Stimulated activated CD4-positive, alpha-beta T cell treated with anti-CD3 and anti-CD28 coated beads, TNF-alpha, amount 100 ng/mL, for 4 hours (primary cell): ENCODE measurements at places on chromosomes 2 and 18.
A peak's percentile ranks its signal among the peaks of the same experiment; 100 is the strongest.

DNA sequence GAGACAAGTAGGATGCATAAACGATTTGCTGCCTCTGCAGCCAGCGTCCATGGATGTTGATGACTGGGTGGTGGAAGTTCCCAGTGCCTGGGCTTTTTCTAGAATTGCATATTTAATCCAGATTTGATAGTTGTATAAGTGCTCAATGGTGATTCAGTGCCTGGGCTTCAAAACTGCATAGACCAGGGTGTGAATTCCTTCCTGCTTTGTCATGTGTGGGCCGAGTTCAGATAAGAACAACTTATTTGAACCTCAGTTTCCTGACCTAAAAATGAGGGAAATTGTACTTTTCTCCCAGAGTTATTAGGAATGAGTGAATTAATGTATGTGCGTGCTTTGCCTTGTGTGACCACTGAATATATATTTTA lies 154.6 kb downstream of the WDSUB1 start:
- DNase-seq = no peak

- no peak for DNase-seq
These were observed 48.5 kb upstream of the PARD3B start for GRCh38 chr2:204496779-204497178.

DNA sequence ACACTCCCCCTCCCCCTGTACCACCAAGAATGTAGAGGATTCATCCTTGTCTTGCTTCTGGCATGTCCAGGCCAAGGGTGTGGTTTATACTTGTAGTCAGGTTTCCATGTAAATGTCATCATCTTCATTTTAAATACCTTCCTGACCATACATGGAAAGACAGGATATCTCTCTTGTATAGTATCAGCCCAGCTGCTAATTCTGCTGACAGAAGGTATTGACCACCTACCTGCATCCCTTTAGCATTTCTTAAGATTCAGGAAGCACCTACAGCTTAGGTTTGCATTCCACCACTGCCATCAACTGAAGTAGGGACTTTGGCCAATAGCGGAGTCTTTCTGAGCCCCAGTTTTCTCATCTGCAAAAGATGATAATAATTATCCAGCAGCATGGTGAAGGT lies 22.9 kb upstream of the FSHR start:
- DNase-seq = no peak

- no peak for DNase-seq
These were observed 1182.9 kb upstream of the CRIM1 start for GRCh38 chr2:35172687-35173086.

DNA sequence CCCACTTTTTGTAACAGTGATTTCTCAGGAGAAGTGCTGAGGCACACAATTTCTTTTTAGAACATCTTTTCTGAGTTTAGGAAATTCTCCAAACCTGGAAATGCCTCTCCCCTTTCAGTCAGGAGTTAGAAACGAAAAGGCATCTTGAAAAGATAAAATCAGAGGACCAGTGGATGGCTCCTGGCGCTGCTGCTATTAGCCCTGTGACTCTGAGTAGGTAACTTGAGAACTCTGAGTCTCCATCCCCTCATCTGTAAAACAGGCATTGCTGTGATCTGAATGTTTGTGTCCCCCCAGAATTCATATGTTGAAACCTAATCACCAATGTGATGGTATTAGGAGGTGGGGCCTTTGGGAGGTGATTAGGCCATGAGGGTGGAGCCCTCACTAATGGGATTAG lies 50.2 kb downstream of the EHD3 start:
- no peak for DNase-seq

DNA sequence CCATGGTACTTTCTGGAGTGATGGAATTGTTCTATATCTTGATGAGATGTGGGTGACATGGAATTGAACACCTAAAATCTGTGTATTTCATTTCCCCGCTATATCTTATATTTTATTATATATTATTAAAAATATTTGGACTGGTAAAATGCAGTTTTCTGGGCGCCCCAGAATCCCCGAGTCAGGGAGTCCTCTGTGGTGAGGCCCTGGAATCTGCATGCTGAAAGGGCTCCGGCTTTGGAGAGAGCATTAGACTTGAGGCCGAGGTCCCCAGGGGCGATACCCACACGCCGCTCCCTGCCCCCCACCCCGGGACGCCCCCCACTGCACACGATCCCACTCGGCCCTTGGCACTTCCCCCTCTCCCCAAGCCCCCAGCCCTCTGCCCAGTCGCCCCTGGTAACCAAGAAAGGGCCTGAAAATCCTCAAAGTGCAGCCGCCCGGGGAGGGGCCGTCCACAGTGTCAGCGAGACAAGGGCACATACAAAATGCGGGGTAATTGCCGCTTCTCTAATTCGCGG lies 126.0 kb downstream of the ZFP36L2 start:
- no peak for DNase-seq

DNA sequence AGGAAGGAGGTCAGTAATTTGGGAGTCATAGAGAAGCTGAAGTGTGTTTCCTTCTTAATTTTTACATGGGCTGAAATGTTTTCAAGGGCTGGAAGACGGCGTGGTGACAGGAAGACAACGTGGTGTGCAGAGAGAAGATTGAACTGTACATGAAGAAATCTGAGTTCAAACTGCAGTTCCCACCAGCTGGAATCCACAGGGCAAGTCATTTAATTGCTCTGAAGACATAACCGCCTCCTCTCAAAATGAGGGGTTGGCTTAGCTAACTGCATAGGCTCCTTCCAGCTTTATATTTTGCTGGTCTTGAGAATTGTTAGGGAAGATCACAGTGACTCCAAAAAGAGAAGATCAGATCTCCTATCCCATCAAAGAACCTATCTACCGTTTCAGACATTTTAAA lies 103.9 kb downstream of the SLC8A1 start:
- DNase-seq = no peak

DNA sequence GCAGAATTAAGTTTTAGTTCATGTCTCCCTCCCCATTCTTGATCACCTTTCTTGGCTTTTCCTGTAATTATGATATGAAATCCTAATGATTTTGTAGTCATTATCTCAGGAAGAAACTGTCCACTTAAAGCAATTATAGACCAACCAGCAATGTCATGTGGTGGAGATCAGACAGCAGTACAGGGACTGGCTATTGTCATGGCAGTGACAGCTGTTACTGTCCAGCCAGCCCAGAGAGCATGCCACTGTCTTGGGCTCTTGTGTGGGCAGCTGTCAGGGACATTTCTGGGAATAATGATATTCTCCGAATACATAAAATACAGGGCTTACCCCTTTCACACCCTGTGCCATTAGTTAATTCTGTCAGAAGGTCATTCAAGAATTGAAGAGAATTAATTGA lies 355.3 kb upstream of the RAB12 start:
- DNase-seq = no peak

DNA sequence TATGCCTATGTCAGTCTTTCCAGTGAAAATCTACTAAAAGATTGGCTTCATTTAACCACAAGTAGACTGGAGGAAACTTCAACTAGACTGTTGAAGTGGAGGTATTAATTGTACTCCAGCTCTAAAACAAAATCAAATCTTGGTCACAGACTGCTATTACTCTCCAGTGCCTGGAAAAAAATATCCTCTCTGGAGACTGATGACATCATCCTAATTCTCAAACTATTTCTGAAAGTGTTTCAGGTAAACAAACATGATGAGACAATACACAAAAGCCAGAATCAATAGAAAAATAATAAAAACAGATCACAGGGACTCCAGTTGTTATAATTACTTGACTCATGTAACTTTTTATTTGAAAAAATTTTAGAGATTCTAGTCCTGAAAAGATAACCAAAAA lies 87.7 kb upstream of the MYO3B start:
- DNase-seq = no peak

GRCh38 chr2:222470802-222471468 lies 46.6 kb downstream of the SGPP2 start:
- no peak for DNase-seq

- DNase-seq = no peak
These were observed 44.3 kb downstream of the TMEM17 start for GRCh38 chr2:62461707-62462106.

DNA sequence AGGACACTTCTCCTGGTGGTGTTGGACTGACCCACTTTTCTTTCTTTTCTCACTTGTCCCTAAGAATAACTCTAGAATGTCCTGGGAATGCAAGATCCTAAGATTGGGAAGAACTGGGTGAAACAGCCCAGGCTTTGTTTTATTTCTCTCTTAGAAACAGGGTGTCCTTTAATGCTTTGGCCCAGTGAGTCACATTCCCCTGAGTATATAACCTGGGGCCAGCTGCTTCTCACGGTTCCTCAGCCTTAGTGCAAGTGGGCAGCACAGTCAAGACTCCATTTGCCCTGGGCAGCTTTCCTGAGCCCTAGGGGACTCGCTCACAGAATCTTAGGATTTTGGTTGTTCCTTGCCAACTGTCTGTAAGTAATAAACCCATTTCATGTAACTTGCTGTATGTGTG lies 355.0 kb downstream of the DSC3 start:
- DNase-seq = no peak

DNA sequence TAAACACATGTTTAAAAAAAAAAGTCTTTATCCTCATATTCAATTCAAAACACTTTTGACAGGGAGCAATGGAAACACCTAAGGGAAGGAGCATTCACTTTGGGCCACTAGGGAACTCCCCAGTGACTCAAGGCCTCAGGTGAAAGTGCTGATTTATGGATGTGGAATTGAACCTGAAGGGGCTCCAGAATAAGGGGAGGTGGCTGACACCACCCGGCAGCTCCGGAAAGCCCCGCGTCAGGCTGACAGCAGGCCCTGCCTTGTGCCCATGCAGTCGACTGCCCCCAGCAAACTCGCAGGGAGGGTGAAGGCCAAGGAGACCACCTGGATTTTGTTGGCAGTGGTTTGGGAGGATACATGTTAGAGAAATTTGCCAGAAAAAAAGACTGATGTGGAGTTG lies 275.3 kb upstream of the NCKAP5 start:
- no peak for DNase-seq

DNA sequence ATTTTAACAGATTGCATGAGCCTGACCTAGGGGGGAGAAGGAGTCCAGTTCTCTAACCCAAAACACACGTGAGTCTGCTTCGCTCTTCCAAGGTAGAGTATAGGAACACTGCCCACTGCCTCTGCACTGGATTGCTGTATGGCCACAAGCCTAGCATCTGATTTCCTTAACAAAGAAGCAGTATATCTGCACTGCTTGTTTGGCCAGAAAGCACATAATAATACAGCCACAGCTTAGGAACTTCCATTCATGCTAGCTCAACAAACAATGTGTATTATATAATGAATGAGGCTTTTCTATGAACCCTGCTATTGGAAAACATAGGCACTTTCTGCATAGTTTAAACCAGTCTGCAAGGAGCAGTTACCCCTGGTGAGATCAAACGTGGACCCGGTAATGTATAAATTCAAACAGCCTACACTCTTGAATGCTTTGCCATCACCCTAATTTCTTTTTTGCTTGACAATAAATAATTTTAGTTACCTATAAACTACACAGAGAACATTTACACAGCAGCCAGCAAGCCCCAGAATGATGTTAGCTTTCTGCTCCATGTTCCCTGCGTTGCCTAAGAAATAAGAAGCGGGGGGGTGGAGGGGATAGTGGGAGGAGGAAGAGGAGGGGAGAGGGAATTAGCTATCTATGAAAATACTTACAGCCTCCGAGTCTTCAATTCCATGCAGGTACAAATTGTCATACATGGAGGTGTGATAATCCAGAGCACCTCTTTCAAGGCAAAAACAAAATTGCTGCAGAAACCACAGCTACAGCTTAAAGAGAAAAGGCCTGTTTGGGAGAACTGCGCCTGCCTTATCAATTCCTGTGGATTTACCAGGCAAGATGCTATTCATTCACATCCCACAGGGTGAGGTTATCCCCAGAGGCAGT lies 125.6 kb downstream of the CACNB4 start:
- no peak for DNase-seq

- DNase-seq = no peak
These were observed 294.8 kb downstream of the ZEB2 start for GRCh38 chr2:144225076-144225475.

- DNase-seq = no peak
These were observed 12.7 kb upstream of the MAP3K2 start for GRCh38 chr2:127400533-127400896.

- DNase-seq = no peak
These were observed 141.6 kb downstream of the SRBD1 start for GRCh38 chr2:45469314-45470099.

DNA sequence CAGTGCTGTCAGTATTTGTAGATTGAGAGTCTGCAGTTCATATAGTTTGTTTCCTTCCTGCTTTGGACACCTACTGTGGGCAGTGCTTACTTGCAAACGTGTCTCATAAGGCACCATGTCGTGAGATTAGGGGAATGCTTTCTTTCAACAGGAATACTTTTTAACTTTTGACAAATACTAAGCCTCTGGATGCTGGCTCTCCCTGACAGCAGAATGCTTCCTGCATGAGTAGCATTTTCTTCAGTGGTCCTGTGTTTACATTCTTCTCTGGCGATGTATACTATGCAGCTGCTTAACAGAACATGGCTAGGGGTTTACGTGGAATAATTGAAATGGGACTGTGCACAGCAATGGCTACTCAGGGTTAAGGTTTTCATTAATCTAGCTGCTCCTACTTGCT lies 807.5 kb downstream of the MBD2 start:
- no peak for DNase-seq

- no peak for DNase-seq
These were observed 229.0 kb downstream of the DYSF start for GRCh38 chr2:71682341-71682740.

- DNase-seq = peak; percentile 12
These were observed 2.3 kb upstream of the ALKAL2 start for GRCh38 chr2:290090-290722.

DNA sequence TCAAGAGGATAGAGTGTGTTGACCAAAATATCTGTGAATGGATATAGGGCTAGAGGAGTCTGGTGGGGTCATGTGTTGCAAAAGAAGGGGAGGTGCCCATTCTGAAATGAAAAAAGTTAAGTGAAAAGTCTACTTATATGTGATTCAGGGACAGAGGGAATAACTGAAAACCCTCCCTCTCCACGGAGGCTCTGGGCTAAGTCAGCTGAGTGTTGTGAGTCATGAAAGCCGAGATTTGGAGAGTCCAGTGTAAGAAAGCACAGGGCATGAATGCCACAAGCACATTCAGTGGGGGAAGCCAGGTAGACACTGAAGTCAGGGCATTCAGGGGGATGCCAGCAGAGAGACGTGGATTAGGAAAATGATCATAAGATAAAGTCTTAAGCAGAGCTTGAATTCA lies 871.9 kb downstream of the TSN start:
- DNase-seq = no peak

GRCh38 chr18:76827205-76828200 lies 5.1 kb downstream of the ZNF236 start:
- DNase-seq = no peak

DNA sequence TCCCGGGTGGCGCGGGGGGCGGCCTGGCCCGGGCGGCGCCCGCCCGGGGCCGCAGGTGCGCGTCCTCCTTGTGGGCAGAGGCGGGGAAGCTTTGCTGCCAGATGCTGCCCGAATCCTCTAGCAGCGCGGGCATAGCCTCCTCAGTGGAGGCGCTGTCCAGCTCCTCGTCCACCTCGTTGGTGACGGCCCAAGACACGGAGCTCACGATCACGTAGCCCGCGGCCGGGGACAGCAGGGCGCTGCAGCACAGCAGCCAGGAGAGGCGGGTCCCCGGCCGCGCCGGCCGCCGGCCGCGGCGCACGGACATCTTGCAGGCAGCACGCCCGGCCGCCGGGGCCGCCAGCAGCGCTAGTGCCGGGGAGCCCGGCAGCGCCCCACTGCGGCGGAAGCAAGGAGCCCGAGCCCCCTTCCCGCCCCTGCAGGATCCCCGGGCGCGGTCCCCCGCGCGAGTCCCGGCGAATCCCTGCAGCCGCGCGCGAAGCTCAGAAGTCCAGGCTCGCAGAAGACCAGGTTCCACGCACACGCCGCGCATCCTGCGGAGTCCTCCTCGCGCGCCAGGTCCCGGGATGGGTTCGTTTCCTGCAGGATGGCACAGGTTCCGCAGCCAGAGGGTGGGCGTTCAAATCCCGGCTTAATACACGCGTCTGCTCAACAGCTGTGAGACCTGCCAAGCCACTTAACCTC lies at the start of gene CREG2:
Gene CREG2, minus strand, starts transcription at position 353 of the 684 bp plus-strand sequence. Its CDS starts 46 bp downstream, at position 307.
- peak; percentile 3 for DNase-seq
